ENCODE measurements at places on chromosomes 3 and 15.

- DNase-seq, result no peak
Measured at GRCh38 chr15:89904519-89904918, 8.2 kb downstream of the ARPIN start.

GRCh38 chr3:54046641-54047214 lies 75.6 kb upstream of the CACNA2D3 start:
- no peak for DNase-seq

DNA sequence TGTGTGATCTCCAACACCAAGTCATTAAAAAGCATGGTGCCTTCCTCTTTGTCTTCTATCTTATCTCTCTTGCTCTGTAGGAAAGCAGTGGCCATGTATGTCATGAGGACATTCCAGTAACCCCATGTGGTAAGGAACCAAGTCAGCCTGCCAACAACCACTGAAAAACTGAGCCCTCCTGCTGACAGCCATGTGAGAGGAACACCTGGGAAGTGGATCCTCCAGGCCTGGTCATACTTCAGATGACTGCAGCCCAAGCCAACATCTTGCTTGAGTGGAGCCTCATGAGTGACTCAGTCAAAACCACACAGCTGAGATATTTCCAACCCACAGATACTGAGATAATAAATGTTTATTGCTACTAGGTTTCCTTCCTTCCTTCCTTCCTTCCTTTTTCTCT lies 597.3 kb downstream of the ZIC1 start:
- DNase-seq, result peak; percentile 62

DNA sequence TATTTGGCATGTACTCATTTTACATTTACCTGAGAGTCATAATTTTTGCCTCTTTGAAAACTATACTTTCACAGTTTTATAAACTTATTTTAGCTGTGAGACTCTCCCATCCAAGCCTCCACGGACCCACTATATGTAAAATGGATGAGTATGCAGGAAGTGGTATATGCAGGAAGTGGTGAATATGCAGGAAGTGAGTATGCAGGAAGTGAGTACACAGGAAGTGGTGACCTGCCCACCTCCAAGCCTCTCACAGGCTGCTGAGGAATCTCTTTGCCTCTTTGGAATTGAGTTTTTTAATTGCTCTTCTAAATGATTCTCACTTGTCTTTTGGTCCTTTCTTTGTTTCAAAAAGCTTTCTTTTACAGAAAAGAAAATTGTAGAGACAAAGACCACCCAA lies 85.2 kb downstream of the KBTBD8 start:
- DNase-seq, result no peak

DNA sequence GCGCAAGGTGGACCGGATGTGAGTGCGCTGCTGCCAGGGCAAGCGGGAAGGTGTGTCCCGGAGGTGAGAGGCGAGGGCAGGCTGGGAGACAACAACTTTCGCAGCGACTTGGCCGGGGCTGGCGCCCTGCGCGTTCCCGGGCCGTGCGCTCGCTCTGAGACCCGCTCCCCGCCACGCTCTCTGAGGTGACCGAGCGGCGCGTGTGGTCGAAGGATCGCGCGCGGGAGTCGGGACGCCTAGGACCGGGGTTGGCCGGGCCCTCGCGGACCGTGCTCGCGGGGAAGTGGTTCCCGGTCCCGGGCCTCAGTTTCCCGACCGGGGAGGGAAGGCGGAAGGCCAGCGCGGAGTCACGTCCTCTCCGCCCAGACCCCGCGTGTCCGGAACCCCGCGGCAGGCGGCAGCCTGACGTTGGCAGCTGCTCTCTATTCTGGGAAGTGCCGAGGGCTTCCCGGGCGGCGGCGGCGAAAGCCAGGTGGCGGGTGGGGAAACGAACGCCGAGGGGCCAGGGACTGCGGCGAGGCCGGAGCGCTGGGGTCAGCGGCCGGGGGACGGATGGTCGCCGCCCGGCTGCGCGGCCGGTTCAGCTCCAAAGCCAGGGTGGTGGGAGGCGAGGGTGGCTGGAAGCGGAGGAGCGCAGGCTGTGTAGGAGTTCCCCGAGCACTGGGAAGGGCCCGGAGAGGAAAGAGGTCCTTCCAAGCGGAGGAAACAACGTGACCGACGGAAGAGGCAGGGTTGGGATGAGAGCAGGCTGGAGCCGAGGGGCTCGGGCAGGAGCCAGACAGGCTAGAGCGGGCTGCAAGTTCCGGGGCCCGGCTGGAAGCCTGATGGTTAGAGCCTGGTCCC lies 1.0 kb upstream of the IGF2BP2 start:
- DNase-seq, result no peak

GRCh38 chr3:186247821-186248814 lies 113.9 kb downstream of the DGKG start:
- DNase-seq, result peak; percentile 73

GRCh38 chr15:61157933-61158332 lies 71.2 kb downstream of the RORA start:
- no peak for DNase-seq

DNA sequence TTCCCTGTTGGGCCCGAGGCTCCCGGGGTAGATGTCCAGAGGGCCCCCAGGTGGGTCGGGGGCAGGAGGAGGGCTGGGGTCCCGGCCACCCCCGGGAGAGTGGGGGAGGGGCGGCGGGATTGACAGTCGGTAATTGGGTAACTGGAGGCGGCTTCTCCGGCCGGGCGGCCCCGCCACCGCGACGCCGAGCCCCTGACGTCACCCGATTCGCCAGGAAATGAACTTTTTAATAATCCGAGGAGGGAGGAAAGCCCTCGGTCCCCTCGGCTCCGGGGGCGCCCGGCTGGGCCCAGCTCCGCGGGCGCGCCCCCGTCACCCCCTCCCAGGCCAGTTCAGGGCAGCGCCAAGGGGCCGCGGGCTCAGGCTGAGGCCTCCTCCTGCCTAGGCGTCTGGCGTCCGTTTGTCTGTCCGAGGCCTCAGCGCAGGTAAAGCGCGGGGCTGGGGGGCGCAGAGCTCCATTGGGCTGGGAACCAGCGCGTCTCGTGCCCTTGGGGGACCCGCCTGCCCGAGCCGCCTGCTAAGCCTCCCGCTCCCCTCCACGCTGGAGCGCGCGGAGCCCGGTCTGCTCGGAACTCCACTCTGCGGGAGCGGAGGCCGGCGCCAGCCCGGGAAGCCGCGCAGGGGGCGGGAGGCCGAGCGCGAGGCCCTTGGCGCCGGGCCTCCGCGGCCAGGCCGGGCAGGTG lies 3.9 kb downstream of the GATA2 start:
- no peak for DNase-seq

- no peak for DNase-seq
Measured at GRCh38 chr15:79609506-79609905, 177.4 kb downstream of the MINAR1 start.

DNA sequence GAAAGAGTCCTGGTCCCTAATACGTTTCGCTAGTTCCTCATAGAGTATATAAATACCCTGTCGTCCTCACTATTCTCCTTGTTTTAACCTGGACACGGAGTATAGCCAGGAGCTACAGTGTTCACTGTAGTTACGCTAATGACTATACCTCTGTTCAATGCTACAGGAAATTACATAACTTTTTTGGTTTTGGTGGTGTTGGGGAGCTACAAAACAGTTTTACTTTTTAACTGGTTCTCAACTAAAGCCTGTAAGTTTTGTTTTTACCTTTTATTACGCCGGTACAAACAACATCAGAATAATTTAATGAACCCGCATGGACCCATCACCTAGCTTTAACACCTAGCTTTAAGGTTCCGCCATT lies 1.5 kb downstream of the LMLN start:
- no peak for DNase-seq

DNA sequence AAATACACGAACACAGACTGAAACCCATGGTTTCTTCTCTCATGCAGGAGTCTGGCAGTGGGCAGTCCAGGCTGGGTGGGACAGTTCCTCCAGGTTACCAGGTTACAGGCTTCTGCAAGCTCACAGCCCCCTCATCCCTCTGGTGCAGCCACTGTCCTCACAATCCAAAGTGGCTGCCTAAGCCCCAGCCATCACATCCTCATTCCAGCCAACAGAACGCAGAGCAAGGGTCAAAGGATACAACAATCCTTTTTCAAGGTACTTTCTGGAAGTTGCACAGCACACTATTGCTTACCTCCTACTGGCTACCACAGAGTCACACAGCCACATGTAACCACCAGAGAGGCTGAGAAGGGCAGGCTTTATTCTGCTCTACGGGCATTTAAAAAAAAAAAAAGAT lies 154.6 kb downstream of the NUP210 start:
- DNase-seq, result no peak

- DNase-seq, result peak; percentile 97
Measured at GRCh38 chr3:185937689-185938374, at the start of gene TRA2B. Gene TRA2B (minus strand): TSS chr3:185938014. CDS start chr3:185937860, 154 bp downstream.

- DNase-seq, result no peak
Measured at GRCh38 chr15:55786341-55786740, 43.4 kb upstream of the PRTG start.

DNA sequence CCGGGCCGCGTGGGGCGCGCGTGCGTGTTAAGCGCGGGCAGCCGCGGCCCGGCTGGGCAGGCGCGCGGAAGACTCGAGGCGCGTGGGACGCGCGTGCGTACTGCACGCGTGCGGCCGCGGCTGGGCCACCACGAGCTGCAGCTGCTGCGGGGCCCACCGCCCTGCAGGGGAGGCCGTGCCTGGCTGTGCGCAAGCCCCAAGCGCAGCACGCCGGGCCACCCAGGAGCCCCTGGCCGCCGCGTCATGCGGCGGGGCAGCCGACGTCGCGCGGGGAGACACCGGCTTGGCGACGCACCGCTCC lies 590 bp upstream of the TRIM71 start:
- DNase-seq, result no peak

DNA sequence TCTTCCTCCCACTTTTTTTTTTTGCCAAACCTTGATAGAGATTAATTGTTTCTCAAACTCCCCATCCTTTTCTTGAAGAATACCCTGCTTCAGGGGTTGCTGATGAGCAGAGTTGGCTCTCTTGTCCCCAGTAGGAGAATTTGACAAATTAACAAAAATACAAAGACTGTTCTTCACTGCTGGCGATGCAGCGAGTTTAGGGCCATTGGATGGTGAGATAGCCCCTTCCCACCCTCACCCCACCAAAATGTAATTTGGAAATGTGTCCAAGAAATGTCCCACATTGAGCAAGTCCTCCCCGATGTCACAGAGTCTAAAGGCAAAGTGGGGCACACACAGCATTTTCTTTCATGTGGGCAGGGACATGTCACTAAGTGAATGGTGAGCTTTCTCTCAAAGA lies 136.0 kb upstream of the RARB start:
- DNase-seq, result no peak

- DNase-seq, result no peak
Measured at GRCh38 chr3:31802981-31803740, 177.9 kb downstream of the OSBPL10 start.

GRCh38 chr3:56860939-56861338 lies 59.2 kb upstream of the ARHGEF3 start:
- DNase-seq, result no peak

GRCh38 chr3:195007766-195008165 lies 263.2 kb downstream of the XXYLT1 start:
- DNase-seq, result no peak

DNA sequence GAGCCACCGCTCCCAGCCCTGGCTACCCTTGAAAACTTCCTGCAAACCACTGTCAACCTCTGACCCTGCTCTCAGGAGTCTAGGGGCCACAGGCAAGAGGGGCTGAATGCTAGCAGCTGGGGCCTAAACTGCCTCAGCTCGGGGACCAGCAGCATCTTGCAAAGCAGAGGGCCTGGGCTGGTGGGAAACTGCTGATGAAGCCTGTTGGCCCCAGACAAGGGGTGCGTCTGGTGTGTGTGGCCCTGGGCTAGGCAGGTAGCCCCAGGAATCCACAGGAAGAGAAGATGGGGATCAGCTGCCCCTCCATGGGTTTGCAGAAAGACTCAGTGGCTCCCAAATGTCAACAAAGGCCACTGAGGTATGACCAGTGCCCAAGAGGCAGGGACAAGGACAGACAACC lies 8.2 kb upstream of the POLG start:
- no peak for DNase-seq

GRCh38 chr3:119627461-119627860 lies 29.8 kb downstream of the PLA1A start:
- no peak for DNase-seq

GRCh38 chr3:131898346-131898745 lies 136.5 kb downstream of the CPNE4 start:
- DNase-seq, result peak; percentile 58

GRCh38 chr15:66797921-66798320 lies 95.9 kb downstream of the SMAD6 start:
- DNase-seq, result no peak

DNA sequence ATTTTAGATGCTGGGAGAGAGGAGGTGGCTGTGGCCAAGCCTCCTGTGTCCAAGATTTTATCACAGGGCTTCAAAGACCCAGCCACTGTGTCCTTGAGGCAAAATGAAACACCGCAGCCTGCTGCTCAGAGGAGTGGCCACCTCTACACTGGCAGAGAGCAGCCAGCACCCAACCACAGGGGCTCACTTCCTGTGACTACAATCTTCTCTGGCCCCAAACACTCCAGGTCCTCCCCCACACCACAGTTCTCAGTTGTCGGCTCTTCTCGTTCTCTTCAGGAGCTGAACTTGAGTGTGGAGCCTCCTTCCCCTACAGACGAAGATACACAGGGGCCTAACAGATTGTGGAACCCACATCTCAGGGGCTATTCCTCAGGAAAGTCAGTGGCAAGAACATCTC lies 45.6 kb downstream of the CDAN1 start:
- no peak for DNase-seq

DNA sequence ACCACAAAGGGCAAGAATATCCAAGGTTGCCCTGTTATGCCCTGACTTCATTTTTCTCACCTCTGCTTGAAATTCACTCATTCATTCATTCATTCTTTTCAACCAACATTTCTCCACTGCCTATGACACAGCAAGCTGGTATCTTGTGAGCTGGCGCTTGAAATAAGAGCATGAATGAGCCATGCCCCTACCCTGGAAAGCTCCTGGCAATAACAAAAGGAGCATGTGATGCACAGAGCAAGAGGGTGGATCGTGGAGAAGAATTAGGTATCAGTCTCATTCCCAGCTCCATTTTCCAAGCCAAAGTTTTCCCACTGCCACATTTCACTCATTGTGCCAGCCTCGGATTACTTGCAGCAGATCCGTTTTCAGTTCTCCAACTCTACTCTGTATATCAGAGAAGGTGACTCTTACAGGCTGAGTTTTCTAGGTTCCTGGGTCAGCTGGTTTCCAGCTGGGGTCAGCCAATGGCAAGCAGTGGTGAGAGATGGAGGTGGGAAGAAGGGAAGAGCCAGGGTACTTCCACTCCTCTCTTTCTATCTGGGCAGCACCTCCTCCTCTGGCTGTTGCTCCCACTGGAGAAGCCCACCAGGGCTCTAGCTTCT lies 144.8 kb downstream of the SUCLG2 start:
- no peak for DNase-seq

DNA sequence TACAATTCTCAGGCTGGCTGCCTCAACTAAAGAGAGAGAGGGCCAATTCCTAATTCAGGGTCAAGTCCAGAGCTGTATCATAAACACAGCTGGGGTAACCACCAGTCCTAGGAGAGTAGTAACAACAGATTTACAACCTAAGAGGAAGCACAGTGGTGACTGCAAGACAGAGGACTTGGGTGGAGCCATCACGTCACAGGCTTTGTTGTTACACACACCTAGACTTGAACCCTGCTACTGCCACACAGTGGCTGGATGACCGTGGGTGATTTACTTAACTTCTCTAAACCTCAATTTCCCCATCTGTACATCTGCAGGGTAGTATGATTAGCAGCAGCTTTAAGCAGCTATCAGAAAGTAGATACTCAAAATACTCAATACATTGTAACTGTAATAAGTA lies 78.6 kb downstream of the MYLK start:
- no peak for DNase-seq

- DNase-seq, result no peak
Measured at GRCh38 chr3:31449318-31449717, 83.4 kb upstream of the STT3B start.

Data from SK-N-MC (cell line).